ENCODE measurements at places on chromosomes 13 and 19.
A peak's percentile ranks its signal among the peaks of the same experiment; 100 is the strongest.

DNA sequence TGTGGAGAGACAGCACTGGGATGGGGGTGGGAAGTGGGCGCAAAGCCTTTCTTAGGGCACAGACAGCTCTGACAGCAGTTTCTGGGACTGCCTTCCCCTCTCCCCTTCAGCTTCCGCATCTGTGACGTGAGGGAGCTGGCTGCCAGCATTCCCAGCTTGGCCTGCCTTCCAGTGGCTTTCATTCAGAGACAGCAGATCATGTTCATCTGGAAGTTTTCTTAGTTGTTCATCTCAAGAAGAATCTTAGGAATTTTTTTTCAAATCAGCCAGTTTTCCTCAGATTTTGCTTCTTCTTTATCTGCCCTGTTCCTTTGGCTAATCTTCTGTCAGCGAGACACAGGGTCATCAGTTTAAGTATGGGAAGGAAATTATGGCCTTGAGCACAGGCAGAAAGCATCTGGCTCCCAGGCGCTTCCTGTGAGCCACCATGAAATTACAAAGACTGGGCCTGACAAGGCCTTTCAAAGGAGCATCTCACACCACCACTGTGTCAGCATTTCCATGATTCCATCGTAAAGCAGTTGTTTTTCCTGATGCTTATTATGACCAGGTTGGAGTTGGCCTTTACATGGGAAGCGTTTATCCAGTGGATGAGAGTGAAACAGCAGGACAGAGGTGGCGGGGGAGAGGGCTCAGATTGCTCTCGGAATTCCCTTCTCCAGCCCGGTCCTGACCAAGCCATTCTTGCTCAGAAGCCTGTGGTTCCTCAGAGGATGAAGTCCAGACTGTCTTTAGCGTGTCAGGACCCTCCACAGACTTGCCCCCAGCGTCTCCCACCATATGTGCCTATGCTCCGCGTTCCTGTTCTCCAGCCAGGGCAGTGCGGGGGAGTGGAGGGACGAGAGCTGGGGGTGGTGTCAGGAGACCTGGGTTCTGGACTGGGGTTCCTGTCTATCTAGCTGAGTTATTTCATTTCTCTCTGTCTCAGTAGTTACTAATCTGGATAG lies 43.6 kb downstream of the ARHGAP35 start:
- DNase-seq, result no peak

DNA sequence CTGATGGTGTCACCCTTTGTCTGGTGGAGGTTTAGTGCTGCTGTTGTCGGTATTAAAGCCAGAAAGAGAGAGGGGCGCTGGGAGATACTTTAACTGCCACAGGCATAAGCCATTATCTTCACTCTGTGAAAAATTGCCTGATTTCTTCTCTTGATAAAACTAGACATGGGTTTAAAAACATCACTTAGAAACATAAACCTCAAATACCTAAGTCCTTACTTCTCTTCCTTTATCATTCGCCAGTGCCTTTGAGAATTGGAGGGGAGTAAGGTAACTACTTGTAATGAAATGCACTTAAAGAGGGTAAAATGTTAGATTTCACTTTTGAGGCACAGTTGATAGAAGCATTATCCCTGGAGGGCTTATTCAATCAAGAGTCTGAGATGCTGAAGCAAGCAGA lies 434.5 kb downstream of the OLFM4 start:
- no peak for DNase-seq

GRCh38 chr19:30011051-30011578 lies 69.1 kb downstream of the URI1 start:
- DNase-seq, result no peak

- DNase-seq, result no peak
Observed at GRCh38 chr13:80798576-80799133, 457.7 kb upstream of the SPRY2 start.

- DNase-seq, result peak; percentile 77
Observed at GRCh38 chr19:18762125-18763023, 28.7 kb downstream of the COMP start.

All from NCI-H345 (cell line).